ENCODE measurements at places on chromosomes 11 and 22.

DNA sequence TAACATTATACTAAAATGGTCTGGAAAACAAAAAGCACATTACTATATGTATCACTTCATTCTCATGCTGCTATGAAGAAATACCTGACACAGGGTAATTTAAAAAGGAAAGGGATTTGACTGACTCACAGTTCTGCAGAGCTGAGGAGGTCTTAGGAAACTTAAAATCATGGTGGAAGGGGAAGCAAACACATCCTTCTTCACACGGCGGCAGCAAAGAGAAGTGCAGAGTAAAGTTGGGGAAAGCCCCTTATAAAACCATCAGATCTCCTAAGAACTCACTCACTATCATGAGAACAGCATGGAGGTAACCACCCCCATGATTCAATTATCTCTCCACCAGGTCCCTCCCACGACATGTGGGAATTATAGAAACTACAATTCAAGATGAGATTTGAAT lies 60.0 kb downstream of the FAM181B start:
- DNase-seq: no peak

DNA sequence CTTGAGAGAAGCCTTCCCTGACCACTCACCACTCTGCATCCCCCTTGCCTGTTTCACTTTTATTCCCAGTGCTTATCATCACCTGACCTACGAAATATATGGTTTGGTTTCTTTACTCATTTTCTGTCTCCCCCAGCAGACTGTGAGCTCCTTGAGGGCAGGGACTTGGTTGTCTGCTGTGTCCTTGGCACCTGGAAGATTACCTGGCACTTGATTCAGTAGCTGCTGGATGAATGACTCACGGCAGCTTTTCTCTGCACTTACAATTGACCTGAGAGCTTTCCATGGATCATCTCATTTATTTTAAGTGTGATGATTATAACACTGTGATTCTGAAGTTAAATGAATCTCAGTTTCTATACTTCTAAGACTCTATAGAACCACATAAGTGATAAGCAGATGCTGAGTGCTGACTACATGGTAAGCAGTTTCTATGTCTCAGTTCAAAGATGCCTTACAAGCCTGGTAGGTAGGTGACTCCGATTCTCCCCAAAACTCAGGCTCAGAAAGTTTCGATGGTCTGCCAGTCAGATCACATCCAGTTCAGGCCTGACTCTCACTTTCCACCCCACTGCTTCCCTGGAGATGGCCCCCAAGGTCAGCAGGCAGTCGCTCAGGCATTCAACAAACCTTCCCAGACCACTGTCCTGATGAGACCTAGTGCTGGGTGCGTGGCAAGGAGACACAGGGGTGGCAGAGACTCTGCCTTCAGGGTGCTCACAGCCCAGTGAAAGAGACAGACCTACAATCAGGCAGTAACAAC lies 11.6 kb downstream of the IL2RB start:
- no peak for DNase-seq

DNA sequence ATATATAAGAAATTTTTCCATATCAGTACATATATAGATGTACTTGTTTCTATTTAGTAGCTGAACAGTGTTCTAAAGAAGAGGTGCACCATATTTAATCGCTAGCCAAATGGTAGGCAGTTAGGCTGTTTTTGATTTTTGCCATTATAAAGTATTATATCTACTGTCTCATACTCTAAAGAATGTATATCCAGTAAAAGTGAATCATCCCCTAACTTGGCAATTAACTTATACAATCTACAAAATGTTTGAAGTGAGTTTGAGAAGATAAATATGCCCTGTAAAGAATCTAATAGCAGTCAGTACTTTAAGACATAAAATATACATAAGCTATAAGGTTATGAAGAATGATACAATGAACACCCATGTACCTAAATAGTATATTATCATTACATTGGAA lies 291.5 kb downstream of the SWAP70 start:
- no peak for DNase-seq

GRCh38 chr11:125168918-125169456 lies 4.4 kb downstream of the PKNOX2 start:
- peak; percentile 5 for DNase-seq

DNA sequence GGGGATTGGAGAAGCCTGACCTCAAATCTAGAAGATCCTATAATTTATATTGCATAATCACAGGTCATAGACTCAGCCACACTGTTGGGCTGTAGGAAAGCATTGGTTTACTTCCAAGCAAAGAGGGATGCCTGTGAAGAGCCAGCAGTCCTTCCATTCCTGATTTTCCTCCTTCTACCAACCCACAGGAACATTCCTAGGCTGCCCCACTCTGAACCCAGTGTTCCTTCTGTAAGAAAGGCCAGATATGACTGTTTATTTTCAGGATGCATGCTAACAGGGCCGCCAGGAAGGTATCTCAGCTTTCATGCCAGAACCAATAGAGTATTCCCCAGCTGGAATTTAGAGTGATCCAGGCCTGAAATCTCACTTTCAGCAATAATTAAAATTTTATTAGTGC lies 197.1 kb downstream of the ETS1 start:
- DNase-seq: no peak

GRCh38 chr11:12211331-12212065 lies 101.1 kb downstream of the MICAL2 start:
- no peak for DNase-seq

- no peak for DNase-seq
Measured at GRCh38 chr22:36587289-36588154, 58.6 kb upstream of the EIF3D start.

DNA sequence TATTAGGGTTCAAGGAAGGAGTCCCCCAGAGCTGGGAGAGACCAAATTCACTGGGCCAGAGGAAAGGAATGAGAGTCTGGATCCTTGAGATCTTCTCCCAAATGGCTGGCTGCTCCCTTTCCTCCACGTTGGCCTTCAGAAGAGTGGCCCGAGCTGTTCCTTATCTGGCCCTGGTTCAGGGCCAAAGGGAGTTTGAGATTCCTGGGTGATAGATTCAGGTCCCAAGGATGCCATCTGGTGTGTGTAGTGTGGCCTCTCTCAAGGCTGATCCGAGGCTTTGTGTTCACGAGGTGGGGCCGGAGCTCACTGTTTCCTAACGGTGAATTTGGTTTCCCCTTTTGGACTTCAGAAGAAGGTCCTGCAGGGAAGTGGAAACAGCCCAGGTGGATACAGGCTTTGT lies 17.4 kb upstream of the ABCC8 start:
- DNase-seq: no peak

DNA sequence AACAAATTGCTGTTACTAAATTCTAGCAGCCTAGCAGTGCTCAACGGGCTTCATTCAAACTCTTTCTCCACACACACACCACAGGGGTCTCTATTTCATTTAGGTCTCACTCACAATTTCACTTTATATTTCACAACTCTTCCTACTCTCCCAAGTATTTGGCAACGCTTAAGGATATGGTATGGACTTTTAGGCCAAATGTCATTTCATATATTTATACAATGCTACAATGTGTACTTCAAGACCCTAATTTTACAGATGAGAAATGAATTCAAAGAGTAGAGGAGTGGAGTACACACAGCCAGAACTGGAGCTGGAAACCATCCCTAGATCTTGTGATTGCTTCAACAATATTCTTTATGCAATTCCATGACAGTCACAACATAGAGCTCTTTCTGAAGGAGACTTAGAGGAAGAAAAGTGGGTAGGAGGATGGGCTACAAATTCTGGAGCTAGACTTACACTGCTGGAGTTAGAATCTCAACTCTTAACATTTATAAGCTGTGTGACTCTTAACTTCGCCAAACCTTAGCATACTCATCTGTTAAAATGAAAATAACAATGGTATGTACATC lies 2.5 kb upstream of the MS4A13 start:
- DNase-seq: no peak

DNA sequence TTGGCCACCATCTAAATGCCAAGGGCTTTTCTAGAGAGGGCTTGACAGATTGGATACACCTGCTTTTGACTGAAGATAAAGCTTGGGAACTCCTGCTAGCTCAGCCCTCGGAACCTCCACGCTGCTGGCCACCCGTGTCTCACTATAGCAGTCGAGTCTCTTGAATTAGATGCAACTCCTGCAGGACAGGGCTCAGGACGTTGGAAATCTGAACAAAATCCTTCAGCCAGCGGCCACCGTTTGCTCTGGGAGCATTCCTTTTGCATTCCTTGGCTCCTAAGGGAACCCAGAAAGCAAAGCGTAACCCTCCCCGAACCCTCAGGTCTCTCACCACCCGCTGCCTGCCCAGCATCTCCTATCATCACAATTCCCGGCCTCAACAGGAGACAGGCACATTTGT lies 77.8 kb downstream of the GRIK4 start:
- no peak for DNase-seq

DNA sequence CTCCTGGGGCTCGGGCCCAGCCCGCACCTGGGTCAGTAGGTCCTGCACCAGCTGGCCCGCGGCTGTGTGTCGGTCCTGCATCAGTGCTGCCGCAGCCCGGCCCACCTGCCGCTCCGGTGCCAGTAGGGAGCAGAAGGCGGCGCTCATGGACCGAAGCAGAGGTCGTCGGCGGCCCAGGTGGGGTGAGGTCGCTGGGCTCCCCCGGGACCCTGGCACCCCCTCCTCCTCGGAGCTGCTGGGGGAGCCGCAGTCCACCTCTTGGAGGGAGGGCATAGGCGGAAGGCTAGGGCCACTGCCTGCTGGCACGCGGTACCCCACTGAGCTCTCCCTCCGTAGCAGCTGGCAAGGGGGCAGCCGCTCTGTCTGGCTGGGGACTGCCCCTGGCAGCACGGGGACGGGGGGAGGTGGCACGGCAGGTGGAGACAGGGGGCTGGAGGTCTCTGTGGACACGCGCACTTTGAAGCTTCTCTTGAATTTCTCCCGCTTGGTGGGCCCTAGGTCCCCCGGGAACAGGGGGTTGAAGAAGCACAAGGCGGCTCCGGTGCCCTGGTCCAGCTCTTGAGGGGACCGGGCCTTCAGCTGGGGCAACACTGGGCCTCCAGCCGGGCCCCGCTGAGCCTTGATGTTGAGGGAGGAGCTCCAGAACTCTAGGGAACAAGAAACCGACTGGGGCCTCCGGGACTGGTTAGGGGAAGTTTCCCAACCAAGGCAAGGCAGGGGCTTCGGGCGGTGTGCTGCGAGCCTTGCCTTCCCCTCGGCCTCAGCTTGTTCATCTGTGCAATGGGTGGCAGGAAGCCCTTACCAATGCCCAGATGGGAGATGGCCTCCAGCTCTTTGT lies 1.4 kb downstream of the RIN1 start:
- peak; percentile 68 for DNase-seq

GRCh38 chr11:108774037-108774730 lies 109.3 kb downstream of the DDX10 start:
- DNase-seq: no peak

DNA sequence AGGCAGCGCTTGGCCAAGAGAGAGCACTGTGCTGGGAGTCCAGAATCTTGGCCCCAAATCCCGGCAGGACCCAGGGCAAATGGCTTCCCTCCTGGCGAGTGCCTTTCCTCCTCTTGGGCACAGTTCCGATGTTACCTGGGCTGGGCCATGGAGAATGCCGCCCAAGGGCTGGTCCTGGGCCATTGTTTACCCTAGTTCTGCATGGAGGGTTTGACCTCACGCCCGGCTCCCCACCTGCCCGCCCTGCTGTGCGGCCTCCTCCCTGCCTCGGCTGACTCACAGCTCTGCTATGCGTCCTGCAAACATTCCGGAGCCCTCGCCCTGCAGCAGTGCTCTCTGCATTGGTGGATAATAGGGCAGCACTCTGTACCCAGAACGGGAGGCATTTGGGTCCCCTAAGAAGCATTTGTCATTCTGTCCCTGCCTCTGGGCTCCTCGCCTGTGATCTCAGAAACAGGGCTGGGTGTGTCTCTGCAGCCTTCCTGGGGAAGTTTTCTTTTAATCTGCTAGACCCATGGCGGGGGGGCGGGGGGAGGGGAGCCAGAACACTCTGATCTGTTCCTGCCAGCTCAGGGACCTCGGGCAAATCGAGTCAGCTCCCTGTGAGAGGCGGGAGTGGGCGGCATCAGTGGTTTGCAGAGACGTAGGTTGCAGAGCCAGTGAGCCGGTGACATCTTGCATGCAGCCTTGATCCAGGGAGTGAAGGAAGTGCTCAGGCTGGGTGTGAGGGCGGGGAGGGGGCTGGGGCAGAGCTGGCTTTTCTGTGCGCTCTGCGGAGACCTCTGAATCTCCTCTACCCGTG lies 32.9 kb upstream of the SMIM38 start:
- peak; percentile 96 for DNase-seq

DNA sequence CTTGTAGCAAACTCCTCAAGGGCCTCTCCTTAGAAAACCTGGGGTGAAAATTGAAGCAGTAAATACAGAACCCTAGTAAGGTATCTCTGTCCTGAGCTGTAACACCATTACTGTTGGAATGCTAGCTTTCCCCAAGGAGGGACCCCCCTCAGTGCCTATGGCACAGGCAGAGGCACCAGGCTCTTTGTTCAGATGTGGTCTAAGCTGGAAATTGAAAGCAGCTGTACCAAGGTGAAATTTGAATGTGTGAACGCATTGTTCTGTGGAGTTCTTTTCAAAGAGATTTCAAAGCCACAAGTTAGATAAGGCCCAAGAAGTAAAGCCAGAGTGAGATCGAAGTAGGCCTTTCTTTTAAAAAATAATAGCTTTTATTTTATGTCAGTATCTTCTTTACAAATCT lies 71.9 kb upstream of the HORMAD2 start:
- no peak for DNase-seq

- DNase-seq: no peak
Measured at GRCh38 chr11:77806415-77806814, 14.1 kb downstream of the RSF1 start.

DNA sequence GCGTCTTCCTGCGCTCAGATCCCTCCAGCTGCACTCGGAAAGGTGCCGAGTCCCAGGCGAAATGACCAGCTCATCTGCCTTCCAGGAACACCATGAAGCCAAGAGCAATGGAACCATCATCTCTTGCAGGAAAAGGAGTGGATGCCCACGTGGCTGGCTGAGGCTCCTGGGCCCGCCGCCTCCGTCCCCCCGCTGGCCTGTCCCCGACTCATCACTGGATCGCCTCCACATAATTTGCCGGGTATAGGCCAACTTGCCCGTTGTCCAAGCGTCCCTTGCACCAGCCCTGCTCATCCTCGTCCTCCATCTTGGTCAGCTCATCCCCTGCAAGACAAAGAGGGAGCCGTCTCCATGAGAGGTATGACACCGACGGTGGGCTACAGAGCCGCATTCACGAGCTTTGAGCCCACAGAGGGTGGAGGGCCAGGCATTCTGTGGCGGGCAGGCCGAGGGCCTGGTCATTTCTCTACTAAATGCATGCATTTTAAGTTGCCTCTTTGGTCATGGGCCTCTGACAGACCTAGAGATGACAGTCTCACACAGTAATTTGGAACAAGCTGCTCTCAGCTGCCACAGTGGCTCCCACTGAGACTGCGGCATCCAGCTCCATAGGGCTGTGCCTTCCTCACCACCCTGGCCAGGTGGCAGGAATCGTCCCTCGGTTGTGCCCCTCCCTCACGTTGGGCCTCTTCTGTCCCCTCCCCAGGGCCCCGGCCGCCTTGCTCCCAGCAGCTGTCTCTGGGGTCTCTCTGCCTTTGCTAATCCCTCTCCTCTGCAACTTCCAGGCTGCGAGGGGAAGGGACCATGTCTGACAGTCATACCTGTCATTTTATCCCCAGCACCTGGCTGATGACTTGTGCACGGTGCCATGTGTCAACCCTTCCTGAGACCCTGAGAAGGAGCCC lies 14.3 kb upstream of the ARFGAP3 start:
- no peak for DNase-seq

Data from RWPE2 (cell line).